Spinal cord (tissue), 10 donors: ENCODE measurements at places on chromosomes 6 and 20. TPM values are rescaled to one million over a fixed set of nuclear protein-coding genes. Genes with fewer than 3 reads are reported as not detected.

Gene RRAGD
- total RNA-seq: 44.6 TPM

Gene SSTR4
- total RNA-seq: 0.89 TPM

Gene C20orf202
- total RNA-seq: 0.99 TPM

Gene STX11
- total RNA-seq: 2.2 TPM

Gene OR2H2
- not detected for total RNA-seq

Gene MAP3K7
- 44.4 TPM for total RNA-seq

Gene DAAM2
- total RNA-seq: 95.6 TPM

Gene GRM4
- 13.5 TPM for total RNA-seq

Gene FRK
- 2.1 TPM for total RNA-seq

Gene TGM2
- total RNA-seq: 63.3 TPM

Gene FBXL4
- 22.1 TPM for total RNA-seq

Gene MYL9
- total RNA-seq: 85.3 TPM

Gene LRRC73
- total RNA-seq: 1.8 TPM

Gene CNR1
- total RNA-seq: 25.6 TPM

Gene OR2H1
- not detected for total RNA-seq

Gene VGLL2
- total RNA-seq: 0.30 TPM

Gene SRC
- total RNA-seq: 15.6 TPM

Gene MATN4
- 21.2 TPM for total RNA-seq

Gene CDH4
- 5.8 TPM for total RNA-seq

Gene BTNL2
- not detected for total RNA-seq

Gene KCNB1
- 8.0 TPM for total RNA-seq

Gene CPXM1
- 37.1 TPM for total RNA-seq

Gene RSPO4
- total RNA-seq: 0.39 TPM
